ENCODE measurements at places on chromosomes 4 and X.

- DNase-seq = no peak
These were observed 23.1 kb upstream of the LRAT start for GRCh38 chr4:154720618-154721267.

- DNase-seq = peak; percentile 16
These were observed 28.7 kb downstream of the DOK7 start for GRCh38 chr4:3491681-3492405.

GRCh38 chrX:31333165-31333831 is 261.5 kb upstream of the FTHL17 start:
- DNase-seq = peak; percentile 52

DNA sequence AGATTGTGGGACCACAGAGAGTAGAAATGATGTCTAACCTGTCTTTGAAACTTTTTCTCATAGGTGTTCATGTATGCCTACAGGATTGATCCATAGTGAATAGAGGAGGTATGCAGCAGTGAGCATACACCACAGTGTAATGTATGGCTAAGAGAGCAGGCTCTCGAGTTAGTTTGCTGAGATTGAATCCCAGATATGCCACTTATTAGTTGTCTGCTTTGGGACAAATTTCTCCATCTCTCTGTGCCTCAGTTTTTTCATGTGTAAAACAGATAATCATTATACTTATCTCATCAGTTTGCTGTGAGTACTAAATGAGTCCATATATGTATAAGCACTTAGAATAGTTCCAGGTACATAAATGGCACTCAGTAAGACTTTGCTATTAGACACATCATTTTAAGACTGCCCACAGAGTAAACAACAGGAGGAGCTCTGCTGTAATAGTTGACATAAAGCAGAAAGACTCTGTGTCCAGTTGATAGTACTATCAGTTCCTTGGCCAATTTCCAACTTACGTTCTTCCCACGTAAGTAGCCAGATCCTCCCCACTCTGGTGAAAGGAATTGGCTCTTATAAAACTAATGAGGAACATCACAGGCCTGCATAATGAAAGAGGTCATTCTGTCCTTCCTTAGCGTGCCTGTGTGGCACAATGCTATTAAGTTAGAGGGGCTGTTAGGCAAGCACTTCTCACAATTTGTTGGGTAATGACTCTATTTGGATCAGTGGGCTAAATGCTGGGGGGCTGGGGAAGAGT is 20.7 kb upstream of the RNF150 start:
- no peak for DNase-seq

DNA sequence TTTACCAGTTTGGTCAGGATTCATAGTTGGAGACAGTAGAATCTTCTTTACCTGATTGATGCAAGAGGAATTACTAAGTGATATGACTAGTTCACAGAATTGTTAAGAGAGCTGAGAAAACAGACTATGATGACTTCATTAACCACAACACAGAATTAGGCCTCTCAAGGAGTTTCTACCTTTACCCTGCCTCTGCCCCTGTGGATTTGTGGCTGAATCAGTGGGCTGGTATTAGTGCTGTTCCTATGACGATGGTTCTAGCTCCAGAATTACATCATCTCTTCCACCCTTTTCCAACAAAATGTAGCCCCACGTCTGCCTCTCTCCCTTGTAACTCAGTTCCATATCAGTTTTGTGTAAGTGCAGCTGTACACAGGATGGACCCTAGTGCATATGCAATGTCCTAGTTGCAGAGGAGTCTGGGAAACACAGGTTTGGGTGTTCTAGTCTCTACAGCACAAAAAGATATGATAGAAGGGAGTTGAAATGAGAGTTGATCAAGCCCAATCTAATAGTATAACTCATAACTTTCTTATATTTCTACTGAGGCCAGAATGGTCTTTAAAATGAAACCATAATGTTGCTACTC is 99.3 kb downstream of the ANXA5 start:
- peak; percentile 15 for DNase-seq

- no peak for DNase-seq
These were observed 349.8 kb upstream of the KLHL4 start for GRCh38 chrX:87167841-87168240.

Data from fibroblast of skin of left quadriceps (primary cell).